ENCODE measurements at places on chromosomes 4 and X.

GRCh38 chrX:140766024-140766611 is 56.6 kb downstream of the LINC00632 start:
- peak; percentile 19 for DNase-seq

- no peak for DNase-seq
Observed at GRCh38 chr4:90349636-90350035, 222.4 kb downstream of the CCSER1 start.

DNA sequence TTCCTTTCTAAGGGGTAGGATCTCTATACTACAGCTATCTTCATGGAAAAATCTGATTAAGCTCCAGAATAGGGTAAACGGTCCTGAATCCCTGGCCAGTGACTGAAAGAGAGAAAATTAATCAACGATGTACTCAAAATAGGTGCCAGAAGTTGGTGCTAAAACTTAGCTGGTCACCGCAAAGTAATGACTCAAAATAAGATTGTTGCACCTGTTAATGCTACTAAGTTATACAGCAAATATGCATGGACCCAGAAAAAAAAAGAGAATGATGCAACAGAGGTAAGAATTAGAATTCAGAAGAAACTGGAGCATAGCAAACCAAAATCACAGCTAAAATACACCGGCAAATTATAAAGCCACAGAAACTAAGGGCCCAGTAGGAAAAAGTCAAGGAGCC is 239.7 kb upstream of the FAM241A start:
- no peak for DNase-seq

DNA sequence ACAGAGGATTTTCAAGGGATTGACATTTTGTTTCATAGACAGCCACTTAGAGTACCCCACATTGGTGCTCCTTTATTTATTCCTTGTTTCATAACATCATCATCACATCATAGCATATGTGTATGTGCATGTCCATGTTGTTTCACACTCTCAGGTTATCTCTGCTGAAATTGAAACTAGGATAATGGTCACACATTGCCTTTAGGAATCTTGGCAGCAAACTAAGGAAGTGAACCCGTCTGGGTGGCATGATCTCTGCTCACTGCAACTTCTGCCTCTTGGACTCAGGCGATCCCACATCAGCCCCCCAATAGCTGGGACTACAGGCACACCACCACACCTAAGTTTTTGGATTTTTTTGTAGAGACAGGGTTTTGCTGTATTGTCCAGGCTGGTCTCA is 234.2 kb upstream of the ANKRD50 start:
- DNase-seq, result no peak

DNA sequence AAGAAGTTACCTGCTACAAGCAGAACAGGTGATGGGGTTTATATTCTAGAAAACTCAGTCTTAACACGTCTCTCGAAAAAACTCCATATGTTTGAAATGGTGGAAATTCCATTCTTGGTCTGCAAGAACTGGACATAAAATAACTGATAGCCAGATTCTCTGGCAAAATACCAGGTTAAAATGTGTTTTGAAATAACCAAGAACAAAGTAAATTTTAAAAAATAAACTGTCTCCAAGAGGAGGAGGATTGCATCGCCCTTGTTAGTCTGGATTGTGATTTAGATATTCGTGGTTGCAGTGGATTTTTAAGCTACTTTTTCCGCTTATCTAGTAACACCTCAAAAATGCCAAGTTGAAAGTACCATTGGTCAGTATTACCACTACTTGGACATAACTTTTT is 40.8 kb downstream of the CENPU start:
- no peak for DNase-seq

GRCh38 chr4:168451744-168452390 is 28.4 kb downstream of the DDX60L start:
- no peak for DNase-seq

- no peak for DNase-seq
Observed at GRCh38 chr4:26212528-26212927, 108.3 kb upstream of the RBPJ start.

- no peak for DNase-seq
Observed at GRCh38 chr4:5964030-5964429, 54.2 kb downstream of the C4orf50 start.
